ENCODE measurements at places on chromosomes 7 and 10.

DNA sequence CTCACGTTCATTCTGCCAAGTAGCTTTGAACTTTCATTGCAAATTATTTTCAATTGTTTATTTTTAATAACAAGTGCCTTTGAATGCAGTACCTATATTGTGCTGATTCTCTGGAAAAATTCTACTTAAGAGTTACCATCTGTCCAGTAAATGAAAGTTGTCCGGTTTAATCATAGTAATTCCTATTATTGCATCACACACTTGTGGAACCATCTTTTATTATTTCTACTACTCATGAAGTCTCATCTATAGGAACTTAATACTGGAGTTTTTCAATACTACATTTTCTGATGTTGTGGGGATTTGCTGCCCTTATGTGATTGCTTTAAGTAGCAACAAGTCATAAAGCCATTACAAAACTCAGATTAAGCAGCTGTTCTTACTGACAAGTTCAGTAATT is 16.5 kb upstream of the SKAP2 start:
- no peak for DNase-seq

DNA sequence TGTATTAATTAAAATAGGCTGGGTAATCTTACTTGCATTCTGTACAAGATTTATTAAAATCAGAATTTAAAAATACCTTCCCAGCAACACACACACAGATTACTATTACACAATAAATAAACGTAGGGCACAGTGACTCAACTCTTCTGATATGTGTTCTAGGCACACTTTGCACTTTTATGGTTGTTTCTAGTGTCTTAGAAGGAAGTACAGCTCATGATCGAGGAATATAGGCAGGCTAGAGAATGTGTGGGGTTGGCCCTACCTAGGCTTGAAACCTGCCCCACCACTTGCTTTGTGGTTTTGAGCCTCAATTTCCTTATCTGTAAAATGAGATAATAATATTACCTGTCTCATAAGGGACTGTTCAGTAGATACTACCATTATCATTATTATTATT is 30.5 kb downstream of the ARMC3 start:
- DNase-seq = no peak

DNA sequence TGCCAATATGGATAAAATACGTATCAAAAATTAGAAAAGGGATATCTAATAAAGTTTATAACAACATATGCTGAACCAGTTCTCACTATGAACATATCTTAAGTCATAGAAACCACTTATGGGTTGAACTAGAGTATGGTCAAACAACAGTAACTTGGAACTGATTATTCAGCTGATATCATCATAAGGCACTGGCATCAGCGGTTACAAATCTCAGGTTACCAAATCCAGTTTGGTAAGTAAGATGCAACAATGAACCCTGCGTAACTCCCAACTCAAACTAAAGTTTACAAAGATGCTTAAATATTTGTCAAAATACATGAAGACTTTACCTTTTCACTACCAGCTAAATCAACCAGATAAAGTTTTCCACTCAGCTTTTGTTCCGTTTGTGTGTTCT is 19.3 kb downstream of the KIF5B start:
- no peak for DNase-seq

DNA sequence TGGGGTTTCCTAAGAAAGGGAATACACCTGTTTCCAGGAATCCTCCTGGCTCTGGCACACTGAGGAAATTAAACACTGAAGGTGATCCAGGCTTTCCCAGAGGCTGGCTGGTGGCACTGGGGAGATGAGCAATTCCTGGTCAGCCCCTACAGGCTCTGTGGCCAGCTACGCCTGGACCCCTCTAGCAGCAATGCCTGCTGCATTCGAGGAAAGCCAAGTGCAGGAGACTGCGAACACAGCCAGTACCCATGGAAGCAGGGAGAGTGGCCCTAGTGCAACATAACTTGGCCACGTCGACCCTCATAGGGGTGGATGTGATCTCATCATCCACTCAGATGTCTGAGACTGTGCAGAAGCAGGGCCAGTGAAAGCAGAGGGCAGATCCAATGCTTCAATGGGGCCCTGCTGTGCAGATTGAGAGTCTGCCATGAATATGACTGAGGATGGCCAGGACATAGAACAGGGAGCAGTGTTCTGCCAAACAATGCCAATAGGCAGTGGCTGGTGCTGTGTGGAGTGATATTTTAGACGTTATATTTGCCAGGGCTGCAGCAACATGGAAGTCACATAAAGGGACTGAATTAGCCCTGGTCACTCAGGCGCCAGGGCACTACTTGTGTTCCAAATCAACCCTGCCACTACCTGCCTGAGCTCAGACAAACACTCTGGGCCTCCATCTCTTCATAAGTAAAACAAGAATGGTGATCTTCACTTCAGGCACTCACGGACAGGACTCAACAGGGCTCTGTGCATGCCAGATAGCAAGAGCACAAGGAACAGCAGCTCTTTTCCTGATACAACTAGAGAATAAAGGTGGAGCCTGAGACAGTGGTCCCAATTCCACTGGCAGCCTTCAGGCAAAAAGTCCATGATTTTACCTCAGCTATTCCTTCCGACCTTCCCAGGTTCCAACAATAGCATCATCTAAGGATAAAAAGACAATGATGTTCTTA is 2.4 kb downstream of the ZNF488 start:
- no peak for DNase-seq

DNA sequence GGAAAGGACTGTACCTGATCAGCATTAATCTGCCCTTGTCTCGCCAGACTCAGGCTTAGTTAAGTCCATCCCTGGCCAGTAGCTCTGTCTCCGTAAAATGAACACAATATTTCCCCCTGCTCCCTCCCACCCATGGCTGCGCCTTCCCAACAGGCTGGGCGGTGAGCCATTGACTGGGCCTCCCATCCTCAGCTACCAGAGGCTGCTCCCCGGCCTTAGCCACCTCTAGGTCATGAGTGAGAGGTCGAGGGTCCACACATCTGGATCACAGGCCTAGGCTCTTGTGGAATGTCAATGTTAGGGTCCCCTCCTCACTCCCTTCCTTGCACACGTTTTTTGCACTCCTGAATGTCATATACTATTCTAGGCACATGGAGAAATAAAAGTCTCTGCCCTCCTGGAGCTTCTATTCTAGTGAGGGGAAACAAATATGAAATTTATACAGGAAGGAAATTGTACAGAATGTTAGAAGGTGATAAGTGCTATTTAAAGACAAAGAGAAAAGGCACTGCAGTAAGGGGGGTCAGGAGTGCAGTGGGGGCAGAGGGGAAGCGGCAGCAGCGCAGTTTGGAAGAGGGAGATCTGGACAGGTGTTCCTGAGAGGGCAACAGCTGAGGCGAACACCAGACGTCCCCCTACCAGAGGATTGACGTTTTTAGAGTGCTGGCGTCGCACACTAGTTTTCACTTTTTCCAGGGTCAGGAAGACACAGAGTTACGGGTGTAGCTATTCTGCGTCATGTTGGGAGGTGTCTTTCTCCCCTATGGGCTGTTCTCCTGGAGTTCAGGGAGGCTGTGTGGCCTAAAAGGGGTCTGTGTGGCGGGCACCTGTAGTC is 17.2 kb upstream of the EIF5AL1 start:
- no peak for DNase-seq

GRCh38 chr10:132443983-132444876 is 47.2 kb downstream of the PWWP2B start:
- no peak for DNase-seq

GRCh38 chr7:4345004-4345403 is 337.1 kb upstream of the FOXK1 start:
- no peak for DNase-seq

DNA sequence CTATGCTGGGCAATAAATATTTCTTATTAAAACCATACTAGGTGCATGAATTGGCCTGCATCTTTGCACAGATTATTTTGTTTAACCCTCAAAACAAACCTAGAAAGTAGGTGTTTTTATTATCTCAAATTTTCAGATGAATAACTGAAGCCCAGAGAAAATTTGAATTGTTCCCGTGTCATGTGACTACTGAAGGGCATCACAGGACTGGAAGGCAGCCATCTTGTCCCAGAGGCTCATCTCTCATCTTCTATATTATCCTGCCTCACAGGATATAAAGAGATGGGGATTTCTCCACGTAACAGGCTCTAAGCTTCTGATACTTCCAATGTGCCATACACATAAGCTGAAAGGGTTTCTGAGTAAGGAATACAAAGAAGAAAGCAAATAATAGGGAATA is 84.0 kb upstream of the ODAD2 start:
- no peak for DNase-seq

DNA sequence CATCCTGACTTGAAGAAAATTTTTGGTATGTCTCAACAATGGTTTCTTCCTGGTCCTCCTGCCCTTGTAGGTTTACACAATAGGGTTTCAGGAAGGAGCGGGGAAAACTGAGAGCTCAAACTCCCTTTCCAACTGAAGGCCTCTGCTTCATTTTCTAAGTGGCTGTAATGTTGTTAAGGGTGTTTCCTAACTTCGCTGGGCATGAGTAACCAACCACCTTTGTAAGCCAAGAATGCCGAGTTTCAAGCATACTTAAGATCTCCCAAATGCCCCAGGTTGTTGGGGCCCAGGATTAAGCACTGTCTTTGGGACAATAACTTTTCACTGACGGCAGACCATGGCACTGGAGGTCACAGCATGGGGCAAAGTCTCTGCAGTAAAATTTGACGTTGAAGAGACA is 33.6 kb upstream of the DRGX start:
- no peak for DNase-seq

DNA sequence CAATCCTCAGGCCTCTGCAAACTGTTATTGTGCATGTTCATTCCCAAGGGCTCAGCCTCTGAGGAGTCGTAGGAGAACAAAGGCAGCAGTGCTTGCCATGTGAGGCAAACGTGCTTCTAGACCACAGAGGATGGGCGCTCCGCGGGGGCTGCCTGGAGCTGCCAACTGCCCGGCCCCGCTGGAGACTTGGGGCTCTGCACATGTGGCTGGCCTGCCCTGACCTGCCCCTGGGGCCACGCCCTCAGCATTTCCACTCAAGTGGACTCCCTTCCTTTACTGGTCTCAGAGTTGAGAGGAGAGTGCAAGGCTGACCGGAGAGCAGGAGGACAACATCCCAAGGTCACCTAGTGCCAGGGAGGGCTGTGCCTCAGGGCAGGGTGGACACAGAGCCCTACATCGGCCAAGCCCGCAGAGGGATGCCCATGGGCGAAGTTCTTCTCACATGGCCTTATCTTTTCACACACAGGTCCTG is 222.3 kb upstream of the ZNF32 start:
- DNase-seq = no peak

DNA sequence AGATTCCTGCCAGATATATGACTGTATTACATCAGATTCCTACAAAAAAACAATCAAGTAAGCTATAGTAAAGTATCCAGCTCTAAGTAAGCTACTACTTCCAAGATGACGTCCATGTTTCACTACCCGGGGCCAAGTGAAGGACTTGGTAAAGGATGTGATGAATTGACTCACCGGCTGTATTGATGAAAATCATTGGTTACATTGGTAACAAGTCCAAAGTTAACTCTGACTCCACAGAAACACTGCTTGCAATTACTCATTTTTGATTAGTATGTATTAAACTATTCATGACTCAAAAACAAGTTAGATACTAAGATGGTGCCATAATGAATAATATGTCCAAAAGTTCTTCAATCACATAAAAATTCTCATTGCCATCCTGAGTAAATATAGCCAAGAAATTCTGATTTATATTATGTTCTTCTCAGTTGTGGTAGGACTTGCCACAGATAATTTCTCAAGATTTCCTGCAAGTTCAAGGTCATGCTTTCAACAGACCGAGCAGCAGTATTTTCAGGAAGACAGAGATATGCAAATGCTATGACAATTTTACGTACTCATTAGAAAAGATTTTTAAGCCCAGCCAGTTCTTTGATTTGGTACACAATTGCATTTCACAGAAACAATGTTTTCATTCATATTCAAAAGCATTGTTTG is 12.6 kb upstream of the DNAJC1 start:
- no peak for DNase-seq

- peak; percentile 73 for DNase-seq
Observed at GRCh38 chr10:74189999-74190421, 39.0 kb downstream of the ADK start.

DNA sequence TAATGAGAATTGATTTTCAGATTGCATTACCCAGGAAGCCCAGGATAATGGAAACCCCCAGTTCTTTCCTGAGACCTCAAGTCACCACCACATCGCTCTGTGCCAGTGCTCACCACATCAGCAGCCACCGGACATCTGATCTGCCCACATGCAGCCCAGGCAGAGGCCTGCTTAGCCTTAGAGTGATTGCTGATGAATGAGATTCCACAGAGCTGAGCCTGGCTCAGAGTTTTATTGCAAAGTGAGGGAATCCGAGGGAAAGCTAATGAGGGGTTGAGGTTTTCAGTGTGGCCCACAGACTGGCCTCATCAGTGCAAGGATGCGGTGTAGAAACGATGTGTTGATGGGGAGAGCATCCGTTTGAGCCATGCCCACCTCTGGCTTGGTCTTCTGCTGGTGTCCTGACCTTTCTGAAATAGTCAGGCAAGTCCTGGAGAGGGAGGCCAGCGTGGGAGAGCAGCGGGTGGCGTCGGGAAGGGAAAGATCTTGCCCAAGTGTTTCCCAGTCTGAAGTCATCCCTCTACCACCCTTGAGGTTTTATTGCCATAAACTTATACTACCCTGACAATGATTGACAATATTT is 120.3 kb downstream of the ITIH5 start:
- no peak for DNase-seq

- DNase-seq = peak; percentile 78
Observed at GRCh38 chr7:22672846-22673680, 53.9 kb upstream of the IL6 start.

DNA sequence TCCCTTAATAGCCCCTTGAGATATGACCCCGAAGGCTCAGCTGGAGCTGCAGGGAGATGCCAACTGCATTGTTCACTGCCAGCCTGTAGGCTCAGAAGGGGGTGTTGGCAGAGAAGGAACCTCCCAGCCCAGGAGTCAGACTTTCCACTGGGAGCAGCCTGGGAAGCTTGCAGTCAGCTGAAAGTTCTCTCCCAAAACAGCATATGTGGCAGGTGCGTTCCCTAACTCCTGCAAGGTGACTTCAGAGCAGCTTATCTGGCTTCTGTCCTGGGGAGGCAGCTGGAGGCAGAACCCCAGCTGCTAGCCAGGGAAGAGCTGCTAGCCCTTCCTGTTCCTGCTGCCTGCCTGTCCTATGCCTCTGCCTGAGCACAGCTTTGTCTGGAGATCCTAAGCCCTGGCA is 8.1 kb downstream of the SFTPA2 start:
- no peak for DNase-seq

GRCh38 chr10:19815731-19816410 is 361 bp upstream of the PLXDC2 start:
- DNase-seq = no peak

DNA sequence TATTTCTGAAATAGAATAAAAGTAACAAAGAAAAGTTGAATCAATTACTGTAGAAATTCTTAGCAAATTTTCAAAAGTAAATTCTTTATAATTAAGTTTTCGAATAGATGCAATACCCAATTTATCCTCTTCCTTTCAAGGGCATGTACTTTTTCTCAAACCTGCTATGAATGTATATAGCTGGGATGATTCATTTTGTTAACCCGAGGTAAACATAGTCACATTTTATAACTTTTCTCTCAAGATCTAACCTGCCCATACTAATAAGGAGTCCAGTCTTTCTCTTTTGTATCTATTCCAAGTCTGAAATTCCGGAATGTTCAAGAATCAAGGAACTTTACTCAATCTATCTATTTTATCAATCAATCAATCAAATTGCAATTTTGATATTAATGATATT is 1072.9 kb downstream of the REEP3 start:
- DNase-seq = no peak

- peak; percentile 10 for DNase-seq
Observed at GRCh38 chr10:7121154-7121797, 289.6 kb downstream of the SFMBT2 start.
